Left cardiac atrium (tissue), 4 donors: ENCODE measurements at places on chromosomes 5 and 9. TPM values are rescaled to one million over a fixed set of nuclear protein-coding genes. Genes with fewer than 3 reads are reported as not detected.
A peak's percentile ranks its signal among the peaks of the same experiment; 100 is the strongest.

PCDHGB2 gene
- total RNA-seq = 4.0 TPM

DNA sequence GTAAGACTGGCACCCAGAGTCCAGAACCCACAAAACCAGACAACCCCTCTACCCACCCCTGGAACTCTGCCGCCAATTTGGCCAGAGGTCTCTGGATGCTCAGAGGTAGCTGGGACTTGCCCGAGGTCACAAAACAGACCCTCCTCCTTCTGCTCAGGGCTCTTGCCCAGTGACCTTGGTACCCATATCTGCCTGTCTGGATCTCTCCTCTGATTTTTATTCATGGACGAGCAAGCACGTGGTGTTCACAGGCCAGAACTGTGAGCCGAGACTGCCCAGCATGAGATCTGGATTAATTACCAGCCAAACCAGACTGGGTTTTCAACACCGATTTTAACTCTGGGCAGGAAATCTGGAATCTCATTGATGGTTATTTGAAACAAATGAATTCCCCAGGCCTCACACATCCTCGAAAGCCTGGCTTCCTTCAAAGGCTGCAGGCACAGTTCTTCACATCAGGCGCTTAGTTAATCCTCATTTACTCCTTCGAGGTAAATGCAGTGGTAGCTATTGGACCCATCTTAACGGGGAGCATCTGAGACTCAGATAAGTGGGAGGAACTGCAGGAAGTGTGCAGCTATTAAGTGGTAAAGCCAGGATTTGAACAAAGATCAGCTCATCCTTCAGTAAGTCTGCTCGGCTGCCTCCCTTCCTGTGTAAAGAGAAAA lies 21.4 kb downstream of the COL27A1 start:
- DNase-seq = no peak

GRCh38 chr9:13962006-13962405 lies 351.9 kb downstream of the NFIB start:
- DNase-seq = no peak

GRCh38 chr5:107515521-107516080 lies 155.1 kb downstream of the EFNA5 start:
- no peak for DNase-seq

GRCh38 chr5:160799184-160799583 lies 52.8 kb downstream of the ATP10B start:
- DNase-seq = no peak

GRCh38 chr9:131773911-131774379 lies 34.1 kb upstream of the RAPGEF1 start:
- peak; percentile 55 for DNase-seq
